ENCODE measurements at places on chromosomes 7 and 10.
A peak's percentile ranks its signal among the peaks of the same experiment; 100 is the strongest.

DNA sequence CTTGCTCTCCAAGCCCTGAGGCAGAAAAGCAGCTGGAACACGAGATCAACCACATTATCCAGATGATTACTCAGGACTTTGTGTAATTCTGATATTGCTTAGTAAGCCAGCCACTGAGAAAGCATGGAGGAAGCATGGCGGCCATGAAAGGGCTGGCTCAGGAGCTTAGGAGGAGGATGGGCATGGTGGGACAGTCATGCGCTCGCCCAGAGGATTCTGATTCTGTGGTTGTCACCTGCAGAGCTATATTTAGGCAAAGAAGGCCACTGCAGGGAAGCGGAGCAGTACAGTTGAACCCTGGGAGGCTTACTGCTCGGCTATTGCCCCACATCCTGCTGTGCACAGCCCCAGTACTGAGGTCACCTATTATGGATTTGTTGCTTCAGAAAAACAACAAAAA is 128.8 kb upstream of the DNAJB12 start:
- no peak for DNase-seq

GRCh38 chr10:43361547-43362190 is 9.8 kb upstream of the FXYD4 start:
- DNase-seq = no peak

GRCh38 chr7:1858435-1859265 is 188.6 kb downstream of the ELFN1 start:
- no peak for DNase-seq

DNA sequence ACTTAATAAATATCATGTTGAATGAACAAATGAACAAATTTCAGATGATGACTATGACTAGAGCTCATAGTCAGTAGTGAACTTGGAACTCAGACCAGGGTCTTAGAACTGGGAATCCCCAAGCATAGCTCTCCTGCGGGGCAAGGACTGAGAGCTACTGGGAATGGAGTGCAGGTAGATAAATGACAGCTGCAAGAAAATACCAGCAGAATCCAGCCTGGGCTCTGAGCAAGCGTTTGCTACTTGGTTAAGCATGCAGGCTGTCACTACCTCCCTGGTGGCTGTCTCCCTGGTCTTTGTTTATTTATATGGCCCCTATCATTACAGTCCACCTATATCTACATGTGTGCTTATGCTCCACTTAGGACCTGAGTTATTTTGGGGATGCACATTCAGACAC is 208.4 kb downstream of the POU6F2 start:
- no peak for DNase-seq

GRCh38 chr10:98302741-98303365 is 34.9 kb upstream of the LOXL4 start:
- no peak for DNase-seq

GRCh38 chr7:151031011-151031410 is 2.8 kb downstream of the ABCB8 start:
- DNase-seq = no peak

DNA sequence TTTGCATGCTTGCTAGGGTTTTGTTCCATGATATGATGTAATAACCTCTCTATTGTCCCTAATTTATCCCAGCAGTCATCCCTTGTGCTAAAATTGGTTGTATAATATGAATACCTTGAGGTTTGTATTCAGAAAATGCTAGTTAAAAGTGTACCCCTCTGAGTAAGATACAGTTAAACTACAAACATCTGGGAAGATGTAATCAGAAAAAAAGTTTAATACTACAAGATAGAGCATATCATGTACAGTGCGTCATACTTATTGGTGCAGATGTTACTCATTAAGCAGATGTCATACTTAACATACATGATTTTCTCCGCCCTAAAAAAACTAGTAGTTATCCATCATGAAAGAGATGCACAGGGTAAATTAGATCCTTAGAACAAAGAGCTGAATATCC is 336.1 kb upstream of the KCND2 start:
- DNase-seq = no peak

DNA sequence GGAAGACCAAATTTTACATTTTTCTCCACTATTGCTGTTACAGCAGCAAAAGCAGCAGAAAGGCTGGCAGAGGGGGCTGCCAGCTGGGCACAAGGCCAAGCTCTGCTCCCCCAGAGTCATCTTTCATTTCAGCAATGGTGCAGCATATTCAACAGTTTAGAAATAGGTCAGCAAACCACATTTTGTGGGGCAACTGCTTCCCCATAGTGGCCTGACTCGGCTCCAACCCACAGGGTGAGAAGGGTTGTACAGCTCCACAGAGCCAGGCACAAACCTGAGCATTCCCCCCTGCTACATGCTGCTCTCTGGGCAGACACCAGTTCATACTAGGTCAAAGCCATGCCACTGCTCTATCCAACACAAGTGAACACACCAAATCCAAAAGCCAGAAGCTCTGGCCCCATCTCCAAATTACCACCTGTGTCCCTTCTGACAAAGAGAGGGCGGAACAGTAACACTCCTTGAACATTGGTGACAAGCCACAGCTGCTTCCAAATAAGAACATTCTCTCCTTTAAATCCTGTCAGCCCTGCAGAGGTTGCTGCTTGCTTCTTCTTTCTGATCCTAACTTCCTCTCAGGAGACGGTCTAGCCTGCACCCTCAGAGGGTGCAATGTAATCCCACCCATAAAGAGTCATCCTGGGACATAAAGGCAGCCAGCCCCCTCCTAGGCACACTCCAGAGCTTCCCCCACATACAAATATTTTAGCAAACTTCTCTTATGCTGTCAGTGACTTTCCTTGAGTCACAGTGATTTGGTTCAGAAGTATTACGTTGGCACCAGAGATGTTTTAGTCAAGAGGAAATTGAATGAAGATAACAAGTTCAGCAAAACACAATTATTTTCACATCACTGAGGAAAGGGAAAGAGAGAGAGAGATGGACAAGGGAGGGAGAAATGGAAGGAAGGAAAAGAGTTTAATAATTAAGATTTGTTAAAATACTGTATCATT is 39.0 kb upstream of the SLIT1 start:
- DNase-seq = no peak

GRCh38 chr7:127391591-127392181 is 822 bp downstream of the ZNF800 start:
- peak; percentile 75 for DNase-seq

DNA sequence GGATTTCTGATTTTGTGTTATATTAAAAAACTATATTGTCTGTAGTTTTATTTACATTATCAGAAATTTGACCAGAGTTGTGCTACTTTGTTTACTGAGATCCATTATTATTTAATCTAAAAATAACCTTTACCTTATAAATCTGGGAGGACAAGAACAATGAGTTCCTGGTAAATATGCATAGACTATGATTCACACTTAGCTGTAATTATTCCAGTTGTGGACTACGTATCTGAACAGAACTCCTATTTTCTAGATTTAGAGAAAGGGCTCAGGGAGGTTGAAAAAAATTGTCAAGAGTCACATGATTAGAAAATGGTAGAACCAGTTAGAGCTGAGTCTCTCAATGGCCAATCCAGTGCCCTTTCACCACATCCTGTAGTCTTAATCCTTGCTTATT is 4.2 kb upstream of the GPR158 start:
- DNase-seq = no peak

DNA sequence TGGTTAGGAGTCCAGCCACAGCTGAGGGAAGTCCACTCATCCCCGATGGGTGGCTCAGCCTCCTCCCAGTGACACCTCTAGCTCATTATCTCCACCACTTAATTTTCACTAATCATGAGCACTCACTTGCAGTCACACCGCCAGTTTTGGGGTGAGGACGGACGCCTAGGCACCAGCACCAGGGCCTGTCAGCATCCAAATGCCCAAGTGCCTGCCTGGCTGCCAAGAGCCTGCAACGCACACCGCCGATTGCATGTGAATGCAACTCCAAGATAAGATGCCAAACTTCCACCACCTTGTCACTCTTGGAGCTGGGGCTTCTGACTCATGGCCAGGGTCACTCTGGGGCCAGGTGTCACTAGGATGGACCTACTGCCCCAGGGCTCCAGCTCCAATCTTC is 24.4 kb upstream of the SMARCD3 start:
- no peak for DNase-seq

- no peak for DNase-seq
Measured at GRCh38 chr10:69881202-69881601, 79.5 kb downstream of the COL13A1 start.

- no peak for DNase-seq
Measured at GRCh38 chr7:77858278-77858677, 59.7 kb downstream of the PHTF2 start.

DNA sequence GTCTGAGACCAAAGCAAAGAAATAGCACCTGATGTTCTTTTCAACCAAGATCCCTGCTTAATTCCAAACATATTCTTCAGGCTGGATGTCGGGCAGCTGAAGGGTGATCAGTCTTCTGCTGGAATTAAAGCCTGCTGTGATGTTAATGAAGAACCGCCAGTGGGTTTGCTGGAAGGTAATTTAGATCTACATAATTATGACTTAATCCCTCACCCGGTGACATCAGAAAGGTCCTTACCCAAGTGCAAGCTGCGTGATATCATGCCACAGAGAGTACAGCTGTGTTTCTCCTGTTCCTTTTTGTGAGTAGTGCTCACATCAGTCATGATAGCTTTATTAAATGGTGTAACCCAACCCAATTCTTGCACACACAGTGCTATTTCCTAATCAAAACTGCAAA is 29.1 kb upstream of the LRGUK start:
- DNase-seq = no peak
